ENCODE measurements at places on chromosomes 1 and 21.
A peak's percentile ranks its signal among the peaks of the same experiment; 100 is the strongest.

GRCh38 chr1:2349806-2350205, 41.5 kb downstream of the MORN1 start:
- no peak for DNase-seq

GRCh38 chr21:37087188-37087587, 14.1 kb downstream of the TTC3 start:
- peak; percentile 11 for DNase-seq

DNA sequence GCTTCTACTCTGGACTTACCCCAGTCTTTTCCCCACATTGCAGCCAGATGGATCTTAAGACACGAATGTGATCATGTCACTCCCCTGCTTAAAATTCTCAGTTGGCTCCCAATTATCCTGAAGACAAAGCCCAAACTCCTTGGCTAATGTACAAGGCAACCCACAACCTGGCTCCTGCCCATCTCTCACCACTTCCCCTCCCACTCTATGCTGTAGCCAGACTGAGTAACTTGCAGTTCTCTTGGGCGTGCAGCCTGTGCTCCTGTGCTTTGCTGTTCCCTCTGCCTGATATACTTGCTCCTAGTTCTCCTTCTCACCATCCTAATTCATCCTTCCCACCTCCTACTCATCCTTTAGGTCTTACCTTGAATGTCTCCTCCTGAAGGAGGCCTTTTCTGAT, 56.2 kb downstream of the LGR6 start:
- DNase-seq, result no peak

DNA sequence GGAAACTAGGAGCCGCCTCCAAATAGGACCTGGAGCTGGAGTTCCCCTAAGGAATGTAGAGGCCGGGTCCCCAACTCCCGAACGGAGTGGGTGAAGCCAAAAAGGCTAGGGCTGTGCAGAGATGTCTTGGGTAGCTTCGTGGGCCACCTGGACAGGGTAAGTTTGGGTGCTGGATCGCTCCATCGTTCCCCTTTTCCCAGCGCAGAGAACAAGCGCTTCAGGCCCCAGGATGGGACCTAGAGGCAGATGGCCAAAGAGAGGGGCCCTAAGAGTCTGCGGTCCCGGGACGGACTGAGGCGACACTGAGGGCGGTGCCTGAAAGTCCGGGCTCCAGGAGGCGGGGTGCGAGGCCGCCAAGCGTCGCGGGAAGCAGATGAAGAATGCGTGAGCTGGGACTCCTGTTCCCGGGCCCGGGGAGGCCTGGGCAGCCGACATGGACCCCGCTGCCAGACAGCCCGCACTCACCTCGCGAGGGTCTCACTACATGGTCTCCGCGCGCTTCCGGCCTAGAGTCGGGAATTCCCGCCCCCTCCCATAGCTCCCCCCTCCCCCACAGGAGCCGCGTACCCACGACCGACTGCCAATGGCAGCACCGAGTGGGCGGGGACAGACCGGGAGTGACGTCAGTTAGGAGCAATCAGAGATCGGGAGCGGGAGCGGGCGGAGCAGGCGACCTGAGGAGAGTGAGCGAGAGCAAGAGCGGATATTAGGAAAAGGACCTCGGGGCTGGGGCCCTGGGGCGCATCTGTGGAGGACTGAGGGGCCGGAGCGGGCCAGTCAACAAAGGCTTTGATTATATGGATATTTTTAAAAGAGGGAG, at the start of gene SLC39A1:
Gene SLC39A1, minus strand, starts transcription at position 508 of the 820 bp plus-strand sequence. CDS start 822 bp downstream, outside the sequence.
- peak; percentile 93 for DNase-seq

- no peak for DNase-seq
Observed at GRCh38 chr1:9019896-9020295, 6.3 kb downstream of the SLC2A7 start.

- DNase-seq, result no peak
Observed at GRCh38 chr1:160744199-160744851, 5.3 kb downstream of the SLAMF7 start.

DNA sequence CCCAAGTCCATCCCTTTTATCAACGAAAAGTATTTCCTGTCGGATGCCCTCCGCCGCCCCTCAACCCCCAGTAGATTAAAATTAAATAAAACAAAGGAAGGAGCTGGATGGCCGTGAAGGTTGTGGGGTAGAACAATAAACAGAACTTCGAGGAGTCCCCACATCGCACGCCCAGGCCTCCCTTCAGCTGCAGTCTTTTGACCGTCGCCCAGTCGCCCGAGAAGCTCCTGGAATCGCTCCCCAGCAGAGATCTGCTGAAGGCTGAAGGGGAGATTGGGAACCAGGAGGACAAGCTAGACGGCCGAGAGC, 905 bp downstream of the BARHL2 start:
- no peak for DNase-seq

- DNase-seq, result no peak
Observed at GRCh38 chr1:196181594-196181878, 426.7 kb downstream of the KCNT2 start.

- DNase-seq, result no peak
Observed at GRCh38 chr21:16634515-16634914, 878.3 kb upstream of the CXADR start.

DNA sequence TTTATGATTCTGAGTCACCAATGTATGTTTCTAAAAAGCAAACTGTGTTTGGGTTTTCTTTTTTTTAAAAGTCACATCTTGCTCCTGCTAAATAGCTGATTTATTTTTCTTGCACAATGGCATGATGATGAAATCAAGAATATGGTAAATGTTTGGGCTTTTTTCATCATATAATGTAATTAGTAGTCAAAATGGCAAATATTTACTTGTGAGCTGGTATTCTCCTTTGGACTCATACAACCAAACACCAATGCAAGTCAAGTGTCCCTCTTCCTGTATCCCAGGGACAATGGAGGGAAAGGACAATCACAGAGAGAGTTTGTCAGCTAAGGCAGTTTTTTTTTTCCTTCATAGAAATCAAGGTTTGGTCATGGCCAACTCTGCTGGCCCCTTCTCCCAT, 94.6 kb upstream of the RALGPS2 start:
- DNase-seq, result no peak

GRCh38 chr1:3569436-3569835, 41.9 kb downstream of the MEGF6 start:
- DNase-seq, result no peak

DNA sequence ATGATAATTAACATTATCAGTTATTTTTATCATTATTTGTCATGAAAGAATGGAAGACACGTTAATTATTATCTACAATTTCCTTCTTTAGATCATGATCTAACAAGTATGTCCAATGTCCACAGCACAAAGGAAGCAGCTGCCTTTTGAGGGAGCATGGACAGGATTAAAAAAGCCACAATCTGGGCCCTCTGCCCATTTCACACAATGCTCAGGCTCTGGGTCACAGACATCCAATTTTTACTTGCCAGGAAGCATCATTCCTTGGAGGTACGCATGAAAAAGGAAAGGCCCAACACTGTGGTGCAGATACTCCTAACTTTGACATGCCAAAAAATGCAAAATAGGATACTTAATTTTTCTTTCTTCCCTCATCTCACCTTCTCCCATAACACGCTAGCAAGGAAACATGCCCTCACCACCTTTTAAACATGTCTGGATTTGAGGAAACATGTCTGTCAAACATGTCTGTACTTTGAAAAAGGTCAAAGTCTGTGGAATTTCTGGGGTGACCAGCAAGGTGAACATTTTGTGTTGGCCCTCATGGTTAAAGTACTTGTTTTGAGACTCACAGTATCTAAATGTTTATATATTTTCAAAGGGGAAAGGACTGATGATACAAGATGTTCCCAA, 40.0 kb downstream of the GADD45A start:
- no peak for DNase-seq

DNA sequence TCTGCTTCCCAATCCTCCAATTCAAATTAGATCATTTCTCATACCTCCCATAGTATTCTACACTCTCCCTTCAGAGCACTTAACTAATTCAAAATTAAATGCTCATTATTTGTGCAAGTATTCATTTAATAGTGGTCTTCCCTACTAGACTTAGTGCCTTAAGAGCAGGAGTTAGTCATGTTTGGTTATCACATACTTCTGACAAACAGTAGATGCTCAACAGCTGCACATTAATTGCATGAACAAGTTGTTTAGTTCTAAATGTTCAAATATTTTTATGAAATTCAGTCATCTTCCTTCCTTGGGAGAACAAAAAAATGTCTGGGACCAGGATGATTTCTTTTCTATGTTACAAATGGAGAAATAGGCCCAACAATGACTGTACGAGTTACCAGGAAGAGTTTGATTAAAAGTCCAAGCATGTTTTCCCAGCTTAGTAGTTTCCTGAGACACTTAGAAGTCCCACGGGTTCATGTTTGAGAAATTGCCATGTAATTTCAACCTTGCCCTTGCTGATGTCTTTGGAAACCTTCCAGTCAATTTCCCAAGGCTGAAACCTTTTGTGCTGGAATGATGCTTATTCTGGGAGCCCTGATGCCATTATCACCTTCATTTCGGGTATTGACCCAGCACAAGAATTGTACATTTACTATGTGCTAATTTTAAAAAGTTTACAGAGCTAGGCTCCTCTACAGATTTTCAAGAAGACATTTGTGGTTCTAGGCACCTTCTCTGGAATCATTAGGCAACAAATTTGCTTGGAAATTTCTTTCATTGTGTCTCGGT, 437.9 kb upstream of the PLXNA2 start:
- no peak for DNase-seq

DNA sequence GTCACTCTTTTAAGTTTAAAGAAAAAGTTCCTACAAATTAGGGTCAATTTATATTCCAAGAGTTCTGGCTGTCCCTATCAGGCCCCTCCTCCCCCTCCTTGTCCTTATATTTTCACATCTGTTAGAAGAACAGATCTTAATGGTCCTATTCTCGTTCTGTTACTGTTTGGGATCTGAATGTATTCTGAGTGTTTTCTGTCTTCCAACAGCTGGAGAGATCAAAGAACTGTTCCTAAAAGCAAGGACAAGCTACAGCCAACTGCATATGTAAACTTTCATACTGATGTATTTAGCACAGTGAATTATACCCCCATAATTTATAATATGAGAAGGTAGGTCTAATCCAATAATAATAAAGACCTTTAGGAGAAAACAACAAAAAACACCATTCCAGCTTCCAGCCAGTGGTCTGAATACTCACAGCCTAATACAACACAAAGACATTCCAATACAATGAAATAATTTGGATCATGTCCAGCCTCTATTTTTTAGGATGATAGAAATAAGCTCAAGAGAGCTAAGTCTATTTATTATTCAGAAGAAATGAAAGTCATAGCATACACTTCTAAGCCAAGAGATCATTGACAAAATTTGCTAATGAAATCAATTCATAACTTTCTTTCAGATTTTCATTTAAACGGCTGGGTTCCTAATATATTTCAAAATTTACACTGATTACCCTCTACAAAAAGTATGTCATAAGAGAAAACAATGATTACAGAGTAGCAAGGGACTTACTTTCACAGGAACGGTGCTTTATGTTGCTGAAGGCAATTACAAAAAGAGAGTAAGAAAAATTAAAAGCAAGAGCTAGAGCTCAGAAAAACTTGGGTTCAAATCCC, 25.3 kb downstream of the WLS start:
- no peak for DNase-seq

- DNase-seq, result no peak
Observed at GRCh38 chr1:54497338-54497737, 50.7 kb upstream of the ACOT11 start.

- no peak for DNase-seq
Observed at GRCh38 chr1:187680823-187681222, 852.1 kb downstream of the PLA2G4A start.

DNA sequence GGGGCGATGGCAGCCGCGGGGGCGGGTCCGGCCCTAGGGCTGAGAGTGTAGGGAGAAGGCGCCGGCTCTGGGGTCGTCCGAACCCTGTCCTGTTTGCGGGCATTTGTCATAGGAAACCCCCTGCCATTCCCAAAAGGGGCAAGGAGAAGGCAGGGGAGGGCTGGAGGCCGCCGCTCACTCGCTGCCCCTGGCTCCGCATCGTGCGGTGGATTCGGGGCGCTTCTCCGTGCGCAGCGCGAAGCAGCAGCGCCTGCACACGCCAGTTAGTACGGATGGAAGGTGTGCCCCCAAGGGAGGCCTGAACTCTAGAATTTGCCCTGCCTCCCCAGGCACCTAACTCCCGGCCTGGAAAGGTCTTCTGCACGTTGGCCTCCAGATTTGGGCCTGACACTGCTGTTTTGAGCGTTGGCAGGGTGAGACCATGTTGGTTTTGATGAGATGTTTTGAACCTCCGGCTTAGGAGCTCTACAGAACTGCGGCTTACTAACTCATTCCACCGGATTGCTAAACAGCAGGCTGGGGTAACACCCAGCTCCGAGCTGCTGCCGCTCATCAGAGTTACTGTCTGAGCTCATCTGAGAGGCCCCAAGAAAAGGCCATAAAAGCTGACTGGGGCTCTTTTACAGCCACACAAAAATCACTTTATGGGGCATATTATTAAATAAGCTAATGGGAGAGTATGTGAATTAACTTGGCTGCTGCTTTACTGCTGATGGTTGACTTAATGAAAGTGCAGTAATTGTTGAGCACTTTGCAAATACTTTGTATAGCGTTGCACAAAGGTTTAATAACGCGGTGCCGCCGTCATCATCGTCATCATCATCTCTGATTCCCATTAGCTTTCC, 987 bp downstream of the GPR137B start:
- DNase-seq, result no peak

Measured in T-helper 2 cell (primary cell).